ENCODE measurements at places on chromosomes 11 and 22. TPM values are rescaled to one million over a fixed set of nuclear protein-coding genes. Genes with fewer than 3 reads are reported as not detected.

The VWCE gene
- 13.9 TPM for total RNA-seq

The CFAP300 gene
- 12.7 TPM for total RNA-seq

The PANX2 gene
- 0.90 TPM for total RNA-seq

The LRRC10B gene
- 0.27 TPM for total RNA-seq

The SHANK2 gene
- total RNA-seq = 4.9 TPM

The CST6 gene
- not detected for total RNA-seq

The C11orf91 gene
- total RNA-seq = not detected

The ARHGAP20 gene
- total RNA-seq = 20.0 TPM

The OR56A1 gene
- total RNA-seq = not detected

The NNMT gene
- 2,246 TPM for total RNA-seq

The CHRM1 gene
- not detected for total RNA-seq

The YPEL4 gene
- total RNA-seq = 1.7 TPM

The GPR83 gene
- total RNA-seq = not detected

The C22orf31 gene
- total RNA-seq = not detected

The RHOD gene
- total RNA-seq = 26.1 TPM

The CNTF gene
- 0.82 TPM for total RNA-seq

The CSNK2A3 gene
- 4.7 TPM for total RNA-seq

The ADSL gene
- total RNA-seq = 107 TPM

The ACRV1 gene
- total RNA-seq = not detected

The DLG2 gene
- total RNA-seq = 5.8 TPM

The CDC42BPG gene
- total RNA-seq = 0.08 TPM

The CASP1 gene
- total RNA-seq = 21.0 TPM

The MOV10L1 gene
- total RNA-seq = 5.1 TPM

The VSIG2 gene
- total RNA-seq = not detected

The CTSW gene
- not detected for total RNA-seq

The MS4A3 gene
- total RNA-seq = not detected

The YAP1 gene
- 158 TPM for total RNA-seq

The OR5B21 gene
- not detected for total RNA-seq

The TYR gene
- not detected for total RNA-seq

The MS4A8 gene
- 0.49 TPM for total RNA-seq

The RAG2 gene
- not detected for total RNA-seq
